LHCN-M2 (cell line): ENCODE measurements at places on chromosomes 6 and 20. TPM values are rescaled to one million over a fixed set of nuclear protein-coding genes. Genes with fewer than 3 reads are reported as not detected.

- no peak for DNase-seq
These were observed 376.4 kb downstream of the CDH4 start for GRCh38 chr20:61628480-61628879.

- no peak for DNase-seq
These were observed 37.9 kb downstream of the MGME1 start for GRCh38 chr20:18006684-18007083.

- peak; percentile 32 for DNase-seq
These were observed 21.2 kb upstream of the TTPAL start for GRCh38 chr20:44454306-44454963.

GRCh38 chr6:31356216-31356945, 598 bp downstream of the HLA-B start:
- DNase-seq: no peak

- DNase-seq: peak; percentile 19
These were observed 117.2 kb downstream of the LCA5 start for GRCh38 chr6:79420054-79420453.

DNA sequence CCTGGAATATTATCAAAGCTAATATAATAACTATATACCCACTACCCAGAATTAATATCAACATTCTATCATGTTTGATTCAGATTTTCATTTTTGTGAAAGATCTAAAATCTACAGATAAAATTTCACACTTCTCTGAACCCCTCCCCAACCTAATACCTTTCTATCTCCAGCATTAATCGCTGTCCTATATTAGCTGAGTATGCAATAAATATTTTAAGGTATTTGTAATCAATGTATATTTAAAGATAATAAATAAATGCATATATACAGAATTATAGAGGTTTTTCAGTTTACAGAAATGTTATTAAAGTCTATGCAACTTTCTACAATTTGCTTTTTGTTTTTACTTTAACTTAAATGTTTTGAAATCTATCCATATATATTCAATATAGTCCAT, 156.7 kb upstream of the NRSN1 start:
- DNase-seq: no peak

DNA sequence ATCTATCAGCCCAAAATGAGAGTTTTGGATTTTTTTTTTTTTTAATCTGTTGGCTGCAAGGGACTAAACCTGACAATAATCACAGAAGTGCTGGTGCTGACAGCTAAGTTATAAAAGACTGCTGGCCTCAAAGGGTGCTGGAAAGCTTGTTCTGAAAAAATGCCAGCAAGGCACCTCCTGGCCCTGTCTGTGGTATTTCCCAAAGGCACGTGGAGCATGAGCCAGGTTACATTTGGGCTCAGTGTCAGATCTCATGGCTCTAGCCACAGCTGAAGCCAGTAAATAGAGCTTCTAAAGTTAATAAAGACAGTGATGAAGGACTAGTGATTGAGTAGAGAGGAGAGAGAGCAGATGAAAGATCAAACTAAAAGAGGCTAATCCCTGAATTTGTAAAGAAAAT, 178.9 kb downstream of the FUT9 start:
- DNase-seq: no peak

DNA sequence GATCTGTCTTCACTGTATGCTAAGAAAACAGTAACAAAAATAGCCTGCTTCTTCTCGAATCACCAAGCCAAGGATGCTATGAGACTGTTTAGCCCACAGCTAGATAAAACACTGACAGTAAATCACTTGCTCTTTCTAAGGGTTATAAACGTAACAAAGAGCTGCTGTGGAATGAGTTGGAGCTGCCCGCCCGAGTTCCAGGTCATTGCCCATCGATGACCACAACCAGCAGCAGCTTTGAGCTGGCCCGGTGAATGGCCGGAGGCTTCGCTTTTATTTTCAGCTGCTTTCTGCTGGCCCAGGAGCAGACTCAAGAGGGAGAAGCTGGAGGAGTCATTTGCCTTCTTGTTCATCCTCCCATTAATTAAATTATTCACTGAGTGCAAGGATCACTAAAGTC, 82.2 kb upstream of the CDH4 start:
- no peak for DNase-seq

Gene IRAK1BP1
- total RNA-seq: 3.4 and 4.0 TPM in 2 replicates

Gene PROKR2
- total RNA-seq: not detected in 2 replicates

Gene OXT
- not detected in 2 replicates for total RNA-seq

Gene EDN3
- not detected in 2 replicates for total RNA-seq

Gene OR2J2
- not detected in 2 replicates for total RNA-seq
